Endodermal cell (in vitro differentiated cells): ENCODE measurements at places on chromosomes 12 and 14. TPM values are rescaled to one million over a fixed set of nuclear protein-coding genes. Genes with fewer than 3 reads are reported as not detected.

B4GALNT3 gene
- 125 and 155 TPM in 2 replicates for total RNA-seq

P2RX4 gene
- 9.8 and 11.5 TPM in 2 replicates for total RNA-seq

RAPGEF3 gene
- 16.9 and 19.6 TPM in 2 replicates for total RNA-seq

TMEM179 gene
- total RNA-seq = 11.9 and 15.7 TPM in 2 replicates

ADAM20 gene
- total RNA-seq = 0.86 and 1.6 TPM in 2 replicates
